Thymus (tissue), 14 donors: ENCODE measurements at places on chromosomes 1 and 21. TPM values are rescaled to one million over a fixed set of nuclear protein-coding genes. Genes with fewer than 3 reads are reported as not detected.

The BARHL2 gene
- total RNA-seq: not detected

GRCh38 chr21:16046656-16047330 is 317.0 kb downstream of the USP25 start:
- H3K4me1 ChIP-seq: no peaks in the 10 kb centered on the region
- no peak overlapping the region for H3K27ac ChIP-seq
- H3K27me3 ChIP-seq: no peaks in the 10 kb centered on the region
- no peak for DNase-seq

GRCh38 chr1:205792961-205793673 is 17.8 kb upstream of the RAB29 start:
- no peaks in the 10 kb centered on the region for H3K4me1 ChIP-seq
- H3K36me3 ChIP-seq: peaks cover 20% of the 10 kb centered on the region
- H3K27me3 ChIP-seq: no peaks in the 10 kb centered on the region
- no peak overlapping the region for H3K27ac ChIP-seq
- H3K4me3 ChIP-seq: no peak overlapping the region

The AIRE gene
- 11.9 TPM for total RNA-seq

DNA sequence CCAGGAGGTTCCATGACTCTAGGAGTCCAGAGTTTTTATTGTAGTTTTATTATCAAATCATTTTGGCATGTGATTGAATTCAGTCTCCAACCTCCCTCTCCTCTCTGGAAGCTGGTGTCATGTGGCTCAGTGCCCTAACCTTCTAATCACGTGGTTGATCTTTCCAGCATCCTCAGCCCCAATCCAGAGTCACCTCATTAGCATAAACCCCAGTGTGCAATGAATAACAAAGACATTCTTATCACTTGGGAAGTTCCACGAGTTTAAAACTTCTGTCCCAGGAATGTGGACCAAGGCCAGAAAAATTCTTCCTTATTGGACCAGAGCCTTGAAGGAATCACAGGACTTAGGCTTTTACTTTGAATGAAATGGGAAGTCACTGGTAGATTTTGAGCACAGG is 52.2 kb downstream of the KIRREL1 start:
- H3K27ac ChIP-seq: no peak overlapping the region
- no peaks in the 10 kb centered on the region for H3K27me3 ChIP-seq
- H3K36me3 ChIP-seq: no peaks in the 10 kb centered on the region
- H3K4me1 ChIP-seq: no peaks in the 10 kb centered on the region

The FAM43B gene
- 0.09 TPM for total RNA-seq

The LINGO4 gene
- total RNA-seq: 0.52 TPM

The CFHR3 gene
- not detected for total RNA-seq

DNA sequence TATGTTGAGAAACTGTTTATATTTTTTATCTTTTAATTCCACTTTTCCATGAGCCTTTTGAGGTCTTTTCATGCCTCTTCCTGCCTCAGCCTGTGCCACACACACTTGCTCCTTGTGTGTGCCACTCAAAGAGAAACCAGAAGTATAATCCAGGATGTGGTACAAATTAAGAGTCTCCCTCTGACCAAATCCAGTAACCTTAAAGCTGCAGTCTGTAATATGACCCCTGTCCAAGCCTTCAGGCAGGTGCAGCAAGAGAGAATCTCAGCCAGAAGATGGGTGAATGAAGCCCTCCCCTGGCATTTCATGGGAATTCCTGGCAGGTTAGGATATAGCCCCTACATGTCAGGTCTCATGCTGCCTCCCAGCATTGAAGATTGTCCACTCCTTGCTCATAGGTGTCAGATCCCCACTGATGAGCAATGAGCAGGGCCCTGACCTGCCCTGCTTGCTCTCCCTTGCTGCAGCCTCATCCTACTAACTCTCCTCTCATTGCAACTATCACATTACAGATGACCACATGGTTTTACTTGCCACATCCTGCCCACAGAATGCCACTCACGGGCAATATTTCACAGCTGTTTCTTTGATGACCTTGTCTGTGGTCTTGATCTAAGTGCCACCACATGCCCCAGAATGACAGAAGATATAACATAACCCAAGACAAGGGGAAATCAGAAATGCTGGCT is 169.3 kb downstream of the SEC16B start:
- no peaks in the 10 kb centered on the region for H3K27me3 ChIP-seq
- DNase-seq: no peak
- no peaks in the 10 kb centered on the region for H3K36me3 ChIP-seq
- no peaks in the 10 kb centered on the region for H3K4me1 ChIP-seq
- no peak overlapping the region for H3K27ac ChIP-seq

DNA sequence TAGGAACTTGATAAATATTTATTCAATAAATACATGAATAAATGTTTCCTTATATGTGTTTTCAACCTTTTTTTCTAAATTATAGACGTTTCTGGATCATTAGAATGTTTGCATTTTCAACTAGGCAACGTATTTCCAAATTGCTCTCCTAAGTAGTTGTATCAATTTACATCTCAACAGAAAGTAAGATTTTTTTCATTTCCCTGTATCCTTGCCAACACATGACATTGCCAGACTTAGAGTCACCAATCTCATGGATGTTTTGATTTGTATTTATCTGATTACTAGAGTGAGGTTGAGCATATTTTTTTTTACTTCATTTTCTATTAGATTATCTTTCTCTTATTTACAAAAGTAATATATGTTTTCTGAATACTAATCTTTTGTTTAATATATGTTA is 22.2 kb upstream of the SMG7 start:
- no peaks in the 10 kb centered on the region for H3K27me3 ChIP-seq
- no peaks in the 10 kb centered on the region for H3K36me3 ChIP-seq
- no peak overlapping the region for H3K4me3 ChIP-seq
- no peak for DNase-seq
- no peak overlapping the region for H3K27ac ChIP-seq

The CASQ2 gene
- total RNA-seq: 1.0 TPM

- H3K4me1 ChIP-seq: peaks cover 15% of the 10 kb centered on the region
- H3K27ac ChIP-seq: no peak overlapping the region
- H3K4me3 ChIP-seq: no peak overlapping the region
Measured at GRCh38 chr1:155091071-155092051, 12.7 kb downstream of the EFNA3 start.

GRCh38 chr21:40641042-40641441 is 205.9 kb downstream of the DSCAM start:
- H3K4me1 ChIP-seq: no peaks in the 10 kb centered on the region
- H3K27ac ChIP-seq: no peak overlapping the region
- no peak for DNase-seq

The CHI3L1 gene
- 7.4 TPM for total RNA-seq

The CCDC185 gene
- total RNA-seq: not detected

- H3K36me3 ChIP-seq: no peaks in the 10 kb centered on the region
- H3K27me3 ChIP-seq: no peaks in the 10 kb centered on the region
- DNase-seq: no peak
- no peak overlapping the region for H3K27ac ChIP-seq
- H3K4me3 ChIP-seq: no peak overlapping the region
Measured at GRCh38 chr1:14567056-14567455, 31.4 kb upstream of the KAZN start.

The KIF14 gene
- total RNA-seq: 14.4 TPM
